ENCODE measurements at places on chromosomes 1 and 21. TPM values are rescaled to one million over a fixed set of nuclear protein-coding genes. Genes with fewer than 3 reads are reported as not detected.

SSBP3 gene
- total RNA-seq: 49.1 TPM

- DNase-seq: no peak
Observed at GRCh38 chr1:85756864-85757263, 48.6 kb upstream of the ZNHIT6 start.

DNA sequence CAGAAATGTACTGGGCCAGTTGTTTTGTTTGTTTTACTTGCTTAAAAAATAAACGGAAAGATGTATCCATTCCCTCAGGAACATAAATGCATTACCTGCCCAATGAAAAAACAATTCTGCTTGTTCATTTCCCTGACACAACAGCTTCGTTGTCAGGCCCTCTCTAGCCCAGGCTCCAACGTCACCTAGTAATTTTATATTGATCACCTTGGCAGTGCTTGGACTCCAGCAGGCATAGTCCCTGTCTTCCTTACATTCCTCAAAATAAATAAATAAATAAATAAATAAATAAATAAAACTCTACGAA is 1.2 kb downstream of the CEP170 start:
- no peak for DNase-seq

- no peak for DNase-seq
Observed at GRCh38 chr1:152513081-152513480, 1.2 kb upstream of the CRCT1 start.

DNA sequence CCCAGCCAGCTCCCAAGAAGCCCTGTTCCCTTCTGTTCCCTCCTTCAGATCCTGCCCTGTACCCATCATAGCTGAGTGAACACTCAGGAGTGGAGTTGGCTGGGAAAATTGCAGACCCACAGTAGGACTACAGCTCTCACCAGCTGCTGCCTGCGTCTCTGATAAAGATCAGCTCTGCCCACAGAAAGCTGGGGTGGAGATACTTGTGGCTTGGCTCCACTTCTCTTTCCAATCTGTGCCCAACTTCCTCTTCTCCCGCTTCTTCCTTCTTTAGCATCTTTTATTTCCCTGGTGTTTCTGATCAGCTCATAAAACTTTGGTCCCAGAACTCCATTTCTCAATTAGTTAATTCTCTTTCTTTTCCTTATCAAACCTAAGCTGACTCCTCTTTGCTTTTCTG is 5.5 kb upstream of the CD1A start:
- no peak for DNase-seq

Data from Right ventricle myocardium superior (tissue), 1 donor.